SHP77 (cell line): ENCODE measurements at places on chromosomes 5 and 9.
A peak's percentile ranks its signal among the peaks of the same experiment; 100 is the strongest.

- DNase-seq, result no peak
Measured at GRCh38 chr5:62327138-62328053, 21.4 kb downstream of the KIF2A start.

- DNase-seq, result no peak
Measured at GRCh38 chr5:115624994-115625393, 842 bp downstream of the TMED7 start.

- DNase-seq, result peak; percentile 43
Measured at GRCh38 chr9:133782157-133783130, 44.3 kb upstream of the SARDH start.

GRCh38 chr9:804026-804425 is 37.5 kb upstream of the DMRT1 start:
- no peak for DNase-seq

- peak; percentile 25 for DNase-seq
Measured at GRCh38 chr9:130417602-130418001, 27.2 kb upstream of the ASS1 start.

- DNase-seq, result peak; percentile 55
Measured at GRCh38 chr5:117454716-117455212, 880.1 kb upstream of the SEMA6A start.

DNA sequence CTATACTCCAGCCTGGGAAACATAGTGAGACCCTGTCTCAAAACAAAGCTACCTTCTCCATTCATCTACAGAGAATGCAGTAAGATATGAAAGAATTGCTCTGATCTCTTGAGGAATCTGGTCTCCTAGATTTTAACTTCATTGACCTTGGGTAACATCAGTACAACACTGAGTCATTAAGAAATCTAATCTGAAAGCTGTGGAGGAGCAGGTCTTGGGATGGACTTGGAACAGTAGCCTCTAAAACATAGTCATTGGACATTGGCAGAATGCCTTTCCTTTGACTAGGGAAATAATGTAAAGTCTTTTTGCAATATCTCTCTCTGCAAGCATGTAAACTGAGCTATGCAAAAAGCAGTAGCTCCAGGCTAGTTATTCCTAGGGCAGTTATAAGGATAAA is 58.1 kb downstream of the KCNN2 start:
- no peak for DNase-seq

DNA sequence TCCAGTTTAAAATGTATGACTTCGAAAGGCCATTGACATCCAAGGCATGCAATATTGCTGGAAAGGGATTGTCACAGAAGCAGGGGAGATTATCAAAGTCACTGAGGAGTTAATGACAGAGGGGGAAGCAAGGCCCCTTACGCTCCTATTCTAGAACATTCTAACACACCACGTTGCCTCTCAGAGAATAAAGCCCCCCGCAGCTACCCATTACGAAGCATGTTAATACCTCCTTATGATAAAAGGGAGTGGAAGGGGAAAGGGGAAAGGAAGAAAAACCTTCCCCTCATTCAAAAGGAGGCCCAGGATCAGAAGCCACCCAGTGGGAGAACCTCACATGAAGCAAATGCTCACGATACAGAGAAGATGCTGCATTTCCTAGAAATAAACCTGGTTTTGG is 213.6 kb downstream of the DAB2IP start:
- no peak for DNase-seq

GRCh38 chr9:131478421-131478868 is 24.3 kb upstream of the POMT1 start:
- DNase-seq, result peak; percentile 33

- no peak for DNase-seq
Measured at GRCh38 chr5:32116574-32117313, 57.4 kb downstream of the GOLPH3 start.

DNA sequence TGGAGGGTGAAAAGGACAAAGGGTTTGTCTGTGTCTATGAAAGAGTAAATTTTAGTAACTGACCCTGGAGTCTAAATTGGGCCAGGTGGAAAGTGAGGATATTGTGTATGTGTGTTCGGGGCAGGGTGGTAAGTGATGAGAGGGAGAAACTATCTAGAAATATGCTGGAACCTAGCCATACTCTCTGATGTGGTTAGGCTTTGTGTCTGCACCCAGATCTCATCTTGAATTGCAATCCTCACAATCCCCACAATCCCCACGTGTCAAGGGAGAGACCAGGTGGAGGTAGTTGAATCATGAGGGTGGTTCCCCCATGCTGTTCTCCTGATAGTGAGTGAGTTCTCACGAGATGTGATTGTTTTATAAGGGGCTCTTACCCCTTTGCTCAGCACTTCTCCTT is 60.6 kb downstream of the COMMD10 start:
- DNase-seq, result no peak

DNA sequence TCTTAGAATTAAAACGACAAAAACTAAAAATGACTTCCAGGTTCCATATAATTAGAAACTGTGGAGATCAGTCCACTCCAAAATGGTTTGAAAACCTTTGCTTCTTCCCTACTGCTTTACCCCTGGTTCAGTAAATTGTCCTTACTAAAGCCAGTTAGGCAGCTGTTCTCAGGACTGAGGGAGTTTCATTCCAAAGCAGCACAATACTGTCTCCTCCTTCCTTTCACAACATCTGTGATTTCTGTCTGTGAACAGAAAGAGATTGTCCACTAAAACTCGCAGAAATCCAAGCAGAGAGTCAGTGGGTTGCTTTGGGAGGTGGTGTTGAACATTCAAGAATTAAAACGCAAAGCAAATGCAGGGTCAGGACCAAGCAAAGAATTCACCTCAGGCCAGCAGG is 740.8 kb upstream of the ZNF608 start:
- no peak for DNase-seq

- DNase-seq, result no peak
Measured at GRCh38 chr9:35226651-35227050, 64.8 kb downstream of the UNC13B start.

- DNase-seq, result no peak
Measured at GRCh38 chr5:43619380-43619779, 16.4 kb downstream of the NNT start.

DNA sequence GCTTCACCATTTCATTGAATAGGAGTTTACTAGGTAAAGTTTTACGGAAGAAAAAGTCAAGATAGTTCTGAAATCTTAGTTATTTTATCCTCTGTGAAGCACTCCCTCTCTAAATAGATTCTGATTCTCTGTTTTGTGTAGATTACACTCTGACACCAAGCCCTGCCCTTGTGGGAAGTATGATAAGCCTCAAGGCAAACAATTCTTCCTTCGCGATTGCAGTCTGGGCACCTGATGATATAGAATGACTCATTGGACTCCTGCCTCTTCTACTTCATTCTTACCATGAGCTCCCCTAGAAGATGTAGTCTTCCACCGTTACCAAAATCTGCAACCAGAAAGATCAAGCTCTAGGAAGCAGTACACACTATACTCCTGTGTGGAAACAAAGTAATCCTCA is 626.9 kb upstream of the PTGER4 start:
- no peak for DNase-seq

DNA sequence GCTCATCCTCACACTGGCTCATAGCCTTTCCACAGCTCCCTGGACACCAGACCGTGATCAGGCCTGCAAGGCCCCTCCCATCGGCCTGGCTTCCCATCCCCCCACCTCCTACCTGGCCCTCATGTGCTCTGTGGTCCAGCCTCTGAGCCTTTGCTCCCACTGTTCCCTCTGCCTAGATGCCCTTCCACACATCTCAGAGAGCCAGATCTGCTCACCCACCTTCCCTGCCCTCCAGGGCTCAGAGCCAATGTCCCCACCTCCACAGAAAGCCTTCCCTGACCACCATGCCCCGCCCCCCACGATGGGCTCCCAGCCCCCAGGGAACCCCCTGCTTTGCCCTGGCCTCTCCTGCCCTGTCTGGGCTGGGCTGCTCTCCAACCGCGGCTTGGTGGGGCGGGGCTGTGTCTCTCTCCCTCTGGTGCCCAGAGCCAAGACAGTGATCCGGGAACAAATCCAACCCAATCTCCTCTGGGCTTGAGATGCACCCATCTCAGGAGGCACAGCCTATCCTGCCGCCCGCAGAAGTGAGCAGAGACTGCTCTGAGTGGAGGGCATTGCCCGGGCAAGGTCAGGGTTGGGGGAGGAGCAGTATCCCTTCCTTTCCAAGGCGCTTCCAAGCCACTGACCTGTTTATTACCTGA is 1.6 kb downstream of the NINJ1 start:
- DNase-seq, result no peak

GRCh38 chr5:149781612-149782011 is 51.5 kb downstream of the PPARGC1B start:
- DNase-seq, result no peak

DNA sequence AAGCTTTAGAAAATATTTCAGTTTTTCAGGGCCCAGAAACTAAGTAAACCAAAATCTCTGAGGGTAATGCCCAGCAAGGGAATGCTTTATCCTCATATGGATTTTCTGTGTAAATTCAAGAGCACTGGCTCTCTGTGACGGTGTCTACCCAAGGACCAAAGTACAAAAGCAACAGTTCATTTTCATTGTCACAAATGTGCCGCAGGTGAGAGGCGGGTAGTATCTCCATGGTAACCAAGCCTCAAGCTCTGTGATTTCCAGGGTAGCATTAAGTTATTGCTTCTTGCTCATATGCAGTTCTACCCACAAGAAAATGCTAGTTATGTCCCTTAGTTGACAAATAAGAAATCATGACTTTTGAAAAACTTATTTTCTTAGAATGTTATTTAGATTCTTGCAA is 164.3 kb downstream of the MTRR start:
- DNase-seq, result no peak

GRCh38 chr5:38443390-38443789 is 113.1 kb downstream of the LIFR start:
- DNase-seq, result no peak

GRCh38 chr5:6637022-6637421 is 3.8 kb downstream of the SRD5A1 start:
- no peak for DNase-seq

- DNase-seq, result no peak
Measured at GRCh38 chr9:129145841-129146292, 32.2 kb downstream of the IER5L start.
